ENCODE measurements at places on chromosomes 16 and 17.

GRCh38 chr17:49843774-49844350 is 4.0 kb downstream of the TAC4 start:
- peak; percentile 48 for DNase-seq

GRCh38 chr16:3590736-3591435 is 13.7 kb upstream of the NLRC3 start:
- DNase-seq, result no peak

GRCh38 chr17:59791603-59792457 is 84.4 kb downstream of the VMP1 start:
- DNase-seq, result no peak

- DNase-seq, result no peak
These were observed 180.4 kb downstream of the ENGASE start for GRCh38 chr17:79255046-79255445.

DNA sequence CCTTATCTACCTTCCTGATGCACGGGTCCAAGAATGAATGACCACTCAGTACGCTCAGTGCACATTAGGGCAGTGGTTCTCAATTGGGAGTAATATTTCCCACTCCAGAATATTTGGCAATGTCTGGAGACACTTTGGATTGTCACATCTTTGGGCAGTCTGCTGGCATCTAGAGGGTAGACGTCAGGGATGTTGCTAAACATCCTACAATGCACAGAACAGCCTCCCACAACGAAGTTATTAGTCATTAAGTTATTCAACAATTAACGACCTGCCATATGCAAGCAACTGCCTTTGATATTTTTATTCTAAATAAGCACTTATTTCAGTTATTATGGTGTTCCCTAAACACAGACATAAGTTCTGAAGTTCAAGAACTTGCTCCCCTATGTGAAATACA is 669.3 kb downstream of the TOX3 start:
- no peak for DNase-seq

- no peak for DNase-seq
These were observed 5.8 kb downstream of the SOCS1 start for GRCh38 chr16:11250091-11250785.

- DNase-seq, result no peak
These were observed 165.6 kb downstream of the MAP2K6 start for GRCh38 chr17:69579961-69580677.

- no peak for DNase-seq
These were observed 3.6 kb upstream of the ALOX12B start for GRCh38 chr17:8091033-8091687.

GRCh38 chr17:46979147-46979863 is at the start of gene RPRML:
Gene RPRML (minus strand): TSS chr17:46979253. CDS start chr17:46979007, 246 bp downstream.
- peak; percentile 21 for DNase-seq

GRCh38 chr17:60277258-60277657 is 114.7 kb downstream of the USP32 start:
- DNase-seq, result no peak

- DNase-seq, result no peak
These were observed 136.6 kb downstream of the CCDC182 start for GRCh38 chr17:57608369-57609124.

GRCh38 chr17:27455914-27456680 is at the start of gene KSR1:
Gene KSR1 (plus strand): TSS chr17:27456448. CDS start chr17:27456644, 196 bp downstream.
- DNase-seq, result peak; percentile 91

DNA sequence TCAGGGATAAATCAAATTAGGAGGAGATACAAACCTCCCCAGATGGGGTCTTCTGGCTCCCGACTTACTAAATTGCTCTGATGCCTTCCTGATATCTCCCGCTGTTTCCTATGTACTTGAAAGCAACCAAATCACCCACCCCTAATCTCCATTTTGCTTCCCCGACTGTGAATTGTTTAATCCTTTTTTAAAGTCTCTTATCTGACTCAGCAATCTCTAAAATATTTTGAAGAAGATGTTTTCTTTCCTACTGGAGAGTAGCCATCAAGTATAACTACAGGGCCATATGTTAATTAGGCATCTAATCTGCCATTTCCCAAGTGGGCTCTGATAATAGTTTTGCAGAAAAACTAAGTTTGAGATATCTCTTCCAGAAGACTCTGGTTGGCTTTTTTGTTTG is 365.2 kb upstream of the MAF start:
- no peak for DNase-seq

- no peak for DNase-seq
These were observed 25.5 kb downstream of the GPR142 start for GRCh38 chr17:74392848-74393247.

DNA sequence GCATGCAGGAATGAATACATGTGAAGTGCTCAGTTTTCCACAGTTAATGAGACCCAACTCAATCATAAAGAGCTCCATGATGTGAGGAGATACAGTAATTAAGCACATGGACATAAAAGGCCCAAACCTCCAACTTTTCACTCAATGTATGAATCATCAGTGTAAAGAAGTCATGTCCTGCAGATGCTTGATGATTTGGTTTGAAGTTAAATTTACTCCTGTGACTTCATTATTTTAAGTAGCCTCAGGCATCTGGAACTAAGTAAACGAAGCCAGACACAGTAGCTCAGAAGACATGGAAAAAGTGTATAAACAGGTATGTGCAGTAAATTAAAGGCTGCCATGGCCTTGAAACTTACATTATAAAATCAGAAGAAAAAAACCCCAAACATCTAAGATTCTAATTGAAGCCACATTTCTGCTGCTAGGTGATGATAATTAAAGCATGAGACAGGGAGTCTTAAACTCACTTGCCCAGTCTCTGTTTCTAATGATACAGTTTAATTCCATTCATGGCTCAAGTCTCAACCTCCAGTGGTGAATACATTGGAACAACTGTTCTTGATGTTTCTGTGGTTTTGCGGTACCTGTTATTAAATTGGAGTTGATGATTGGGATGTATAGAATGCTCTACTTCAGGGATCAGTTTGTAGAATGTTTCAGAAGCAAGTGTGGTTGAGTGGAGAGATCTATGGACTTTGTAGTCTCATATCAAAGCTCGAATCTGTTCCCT is 28.9 kb upstream of the CCL2 start:
- DNase-seq, result no peak

- peak; percentile 28 for DNase-seq
These were observed 39.1 kb downstream of the PSME3IP1 start for GRCh38 chr16:57146735-57147134.
